ENCODE measurements at places on chromosomes 3 and 15.

GRCh38 chr15:78251136-78251535 lies 13.2 kb upstream of the DNAJA4 start:
- H3K27ac ChIP-seq = no peak overlapping the region
- H3K4me3 ChIP-seq = no peak overlapping the region
- no peaks in the 10 kb centered on the region for H3K36me3 ChIP-seq
- no peak for DNase-seq
- H3K27me3 ChIP-seq = no peaks in the 10 kb centered on the region

GRCh38 chr15:72197460-72198355 lies at the start of gene GRAMD2A:
Gene GRAMD2A, minus strand, starts transcription at chr15:72197787.
- H3K27ac ChIP-seq = no peak within 1 kb of the TSS
- peaks cover 35% of the 10 kb centered on the region for H3K36me3 ChIP-seq
- DNase-seq = no peak
- peaks cover 4% of the 10 kb centered on the region for H3K4me1 ChIP-seq

GRCh38 chr3:122615303-122615702 lies 37.9 kb downstream of the PARP15 start:
- peak overlapping the region; percentile 23 for H3K27ac ChIP-seq
- H3K27me3 ChIP-seq = no peaks in the 10 kb centered on the region
- H3K36me3 ChIP-seq = peaks cover 29% of the 10 kb centered on the region
- peaks cover 5% of the 10 kb centered on the region for H3K4me1 ChIP-seq
- DNase-seq = no peak

DNA sequence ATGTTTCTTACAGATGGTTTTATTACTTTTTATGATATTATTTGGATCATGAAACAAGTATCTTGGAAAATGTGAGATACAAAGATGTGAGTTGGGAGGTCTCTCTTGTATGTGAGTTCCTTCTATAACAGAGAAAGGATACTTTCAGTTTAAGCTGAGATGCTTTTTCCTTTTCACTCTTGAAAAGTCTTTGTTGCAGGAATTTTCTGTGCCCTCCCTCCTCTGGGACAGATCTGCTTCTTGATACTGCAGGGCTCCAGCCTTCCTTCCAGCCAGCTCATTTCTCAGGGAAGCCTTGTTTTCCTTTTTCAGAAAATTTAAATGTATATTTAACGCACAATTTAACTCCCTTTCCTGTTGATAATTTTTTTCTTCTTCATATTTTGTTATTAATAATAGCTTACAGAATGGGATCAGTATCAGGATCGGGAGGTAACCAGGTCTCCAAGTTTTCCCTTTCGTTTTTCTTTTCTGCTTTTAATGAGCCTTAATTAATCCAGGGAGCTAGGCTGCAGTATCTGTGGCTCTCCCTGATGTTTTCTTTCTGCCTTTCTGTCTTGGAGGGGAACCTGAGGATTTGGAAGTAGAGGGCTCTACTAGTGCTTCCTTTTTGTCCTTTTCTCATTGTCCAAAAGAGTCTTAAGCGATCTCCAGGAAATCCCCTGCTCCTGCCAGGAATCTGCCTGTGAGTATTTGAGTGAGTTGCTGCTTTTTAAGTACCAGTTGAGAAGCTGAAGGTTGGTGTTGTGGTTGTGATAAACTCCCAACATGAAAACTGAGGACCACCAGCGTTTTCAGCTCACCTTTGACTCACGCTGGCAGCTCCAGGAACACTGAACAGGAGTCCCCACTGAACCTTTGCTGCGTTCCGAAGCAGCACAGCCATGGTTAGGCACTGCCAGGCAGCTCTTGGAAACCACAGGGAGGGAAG lies 105.7 kb downstream of the IGF1R start:
- H3K4me3 ChIP-seq = no peak overlapping the region
- H3K27ac ChIP-seq = no peak overlapping the region
- DNase-seq = no peak
- no peaks in the 10 kb centered on the region for H3K4me1 ChIP-seq
- H3K27me3 ChIP-seq = peaks cover 9% of the 10 kb centered on the region

DNA sequence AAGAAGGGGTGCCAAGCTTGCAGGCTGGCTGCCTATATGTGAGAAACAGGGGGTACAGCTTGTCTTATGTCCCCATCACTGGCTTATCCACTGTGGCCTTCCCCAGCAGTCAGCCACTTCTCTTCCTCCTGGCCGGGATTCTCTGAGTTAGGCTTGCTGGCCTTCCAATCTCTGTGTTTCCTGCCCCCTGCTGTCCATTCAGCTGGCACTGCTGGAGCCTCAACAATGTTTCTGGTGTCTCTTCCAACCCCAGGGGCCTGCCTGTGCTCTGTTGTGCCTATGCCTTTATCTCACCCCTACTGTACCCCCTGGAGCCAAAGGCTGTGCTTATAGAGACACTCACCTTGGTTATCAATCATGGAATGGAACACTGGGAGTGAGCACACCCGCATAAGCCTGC lies 36.5 kb downstream of the ANAPC13 start:
- peaks cover 62% of the 10 kb centered on the region for H3K27me3 ChIP-seq
- H3K36me3 ChIP-seq = no peaks in the 10 kb centered on the region
- DNase-seq = no peak

- no peak overlapping the region for H3K27ac ChIP-seq
- no peaks in the 10 kb centered on the region for H3K27me3 ChIP-seq
- H3K4me3 ChIP-seq = no peak overlapping the region
- H3K4me1 ChIP-seq = no peaks in the 10 kb centered on the region
Observed at GRCh38 chr15:47565949-47566348, 151.4 kb upstream of the SEMA6D start.

DNA sequence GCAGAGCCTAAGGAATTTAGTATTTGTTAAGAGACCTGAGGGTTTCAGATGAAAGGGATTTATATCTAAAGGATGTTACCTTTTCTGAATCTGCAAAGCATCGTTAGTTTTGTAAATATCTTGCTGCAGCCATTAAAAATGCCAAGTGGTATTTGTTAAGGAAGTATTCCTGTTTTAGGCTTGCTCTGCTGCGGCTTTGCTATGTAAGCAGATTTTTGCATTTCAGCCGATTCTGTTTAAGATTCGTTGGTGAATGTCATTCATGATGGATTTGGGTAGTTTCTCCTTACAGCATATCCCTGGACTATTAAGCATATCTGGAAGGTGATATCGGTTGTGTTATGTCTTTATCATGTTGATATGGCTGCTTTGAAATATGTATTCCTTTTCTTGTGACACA lies 1.0 kb downstream of the USP8 start:
- peaks cover 33% of the 10 kb centered on the region for H3K36me3 ChIP-seq
- no peaks in the 10 kb centered on the region for H3K27me3 ChIP-seq
- peak overlapping the region; percentile 95 for H3K4me3 ChIP-seq
- peak overlapping the region; percentile 96 for H3K27ac ChIP-seq
- DNase-seq = no peak

- no peaks in the 10 kb centered on the region for H3K27me3 ChIP-seq
- H3K4me1 ChIP-seq = no peaks in the 10 kb centered on the region
- no peak for DNase-seq
- no peaks in the 10 kb centered on the region for H3K36me3 ChIP-seq
- H3K27ac ChIP-seq = no peak overlapping the region
Observed at GRCh38 chr3:117748131-117748530, 1038.6 kb downstream of the TUSC7 start.
